ENCODE measurements at places on chromosomes 5 and 9.

DNA sequence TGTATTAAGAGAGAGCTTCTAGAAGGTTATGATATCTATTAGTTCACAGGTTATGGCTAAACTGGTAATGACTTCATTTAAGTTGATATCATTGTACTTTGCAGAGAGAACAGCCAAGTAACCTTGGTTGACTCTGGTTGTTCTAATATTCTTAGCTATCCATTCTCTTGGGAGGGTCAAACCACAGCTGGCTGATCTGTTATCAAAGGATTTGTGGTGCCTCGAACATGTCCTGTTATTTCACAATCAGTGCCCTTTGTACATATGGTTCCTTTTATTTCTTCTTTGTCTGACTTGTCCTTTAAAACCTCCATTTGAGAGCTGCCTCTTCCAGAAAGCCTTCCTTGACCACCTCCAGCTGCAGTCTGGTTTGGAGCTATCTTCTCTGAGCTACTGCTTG, 61.7 kb downstream of the PDE8B start:
- DNase-seq = no peak

DNA sequence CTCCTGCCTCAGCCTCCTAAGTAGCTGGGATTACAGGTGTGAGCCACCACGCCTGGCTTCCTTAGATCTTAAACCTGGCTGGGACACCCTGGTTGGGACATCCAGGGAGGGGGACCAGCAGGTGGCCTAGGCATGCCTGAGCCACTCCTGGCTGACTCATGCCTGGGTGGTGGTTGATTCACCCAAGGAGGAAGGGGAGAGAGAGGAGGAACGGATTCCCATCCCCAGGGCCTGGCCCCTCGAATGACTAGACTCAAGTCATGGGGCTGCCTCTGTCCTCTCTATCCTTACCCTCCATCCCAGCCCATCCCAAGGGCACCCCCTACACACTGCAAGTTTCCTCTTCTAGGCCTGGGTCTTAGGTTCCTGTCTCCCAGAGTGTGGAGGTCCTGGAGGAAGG, 12.7 kb downstream of the EEIG1 start:
- no peak for DNase-seq

DNA sequence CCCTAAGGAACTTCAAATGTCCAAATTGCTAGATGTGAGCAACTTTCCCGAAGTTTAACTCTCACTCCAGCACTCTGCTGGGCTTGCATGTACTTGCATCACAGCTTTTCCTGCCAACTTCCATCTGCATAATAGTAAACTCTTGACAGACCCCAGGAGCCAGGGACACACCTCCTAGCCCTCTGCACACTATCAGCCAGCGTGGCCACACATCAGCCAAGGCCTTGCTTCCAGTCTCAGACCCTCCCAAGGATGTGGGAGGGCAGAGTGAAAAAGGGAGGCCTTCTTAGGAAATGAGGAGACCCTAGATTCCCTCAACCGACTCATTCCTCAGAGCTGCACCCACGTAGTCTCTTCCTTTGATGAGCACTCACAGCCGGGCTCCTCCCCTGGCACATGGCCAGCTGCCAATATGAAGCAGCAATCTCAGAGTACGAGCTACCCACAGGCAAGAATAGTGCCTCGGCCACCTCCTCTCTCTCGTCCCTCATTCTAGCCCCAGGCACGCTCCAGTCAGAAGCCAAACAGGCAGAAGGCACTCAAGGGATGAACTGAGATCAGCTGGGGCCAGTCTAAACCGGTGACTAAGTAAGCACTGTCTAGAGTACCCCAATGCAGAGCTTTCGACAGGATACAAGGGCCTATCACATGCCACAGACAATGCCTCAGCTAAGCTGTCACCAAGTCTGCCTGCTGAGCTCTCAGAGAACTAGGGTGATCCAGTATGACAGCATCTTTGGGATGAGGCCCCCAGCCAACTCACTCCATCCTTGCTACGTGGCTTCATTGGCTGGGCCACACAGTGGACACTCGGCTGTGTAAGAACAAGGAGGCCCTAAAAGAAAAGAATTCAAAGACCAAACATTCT, 2.3 kb downstream of the P4HA2 start:
- no peak for DNase-seq

GRCh38 chr5:57468481-57469163, 14.0 kb downstream of the ACTBL2 start:
- DNase-seq = no peak

- DNase-seq = no peak
Measured at GRCh38 chr5:100789694-100790093, 113.4 kb downstream of the ST8SIA4 start.

DNA sequence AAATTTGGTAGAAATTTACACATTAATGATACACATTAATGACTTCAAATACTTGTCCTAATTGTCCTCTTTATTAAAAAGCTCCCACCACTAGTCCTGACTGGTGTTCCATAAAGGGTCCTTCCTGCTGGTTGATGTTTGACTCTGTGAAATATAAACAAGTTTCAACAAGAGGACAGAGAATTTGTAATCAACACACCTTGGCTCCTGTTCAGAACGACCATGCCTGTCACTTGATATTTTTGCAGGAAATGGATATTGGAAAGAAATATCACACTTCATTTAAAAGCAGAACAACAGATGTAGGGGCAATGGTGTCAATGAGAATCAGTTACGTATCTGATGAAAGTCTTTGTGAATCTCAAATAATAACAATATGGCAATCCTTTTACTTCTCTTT, 211.7 kb downstream of the ENC1 start:
- no peak for DNase-seq

DNA sequence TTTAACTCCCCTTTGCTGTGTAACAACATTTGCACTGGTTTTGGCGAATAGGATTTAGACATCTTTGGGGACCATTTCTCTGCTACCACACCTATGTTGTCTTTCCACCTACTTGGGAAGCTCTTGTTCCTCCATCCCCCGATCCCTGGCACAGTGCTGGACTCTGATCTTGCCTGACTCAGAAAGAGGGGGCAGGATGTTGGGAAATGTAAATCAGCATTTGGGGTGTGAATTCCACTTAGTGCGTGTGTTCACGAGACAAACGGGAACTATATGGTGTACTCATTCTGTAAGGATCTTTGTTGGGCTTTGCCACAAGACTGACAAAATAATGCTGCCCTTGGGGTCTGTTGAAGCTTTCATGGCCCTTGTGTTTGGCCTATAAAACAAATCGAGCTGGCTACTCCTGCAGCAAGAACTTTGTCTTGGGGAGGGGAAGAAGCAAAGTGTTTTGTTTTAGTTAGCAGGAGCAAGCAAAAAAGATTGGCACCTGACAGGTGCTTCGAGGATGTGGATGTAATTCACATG, 18.5 kb downstream of the TMEM268 start:
- DNase-seq = no peak

- DNase-seq = no peak
Measured at GRCh38 chr5:39195198-39195826, 24.1 kb downstream of the FYB1 start.

- DNase-seq = no peak
Measured at GRCh38 chr5:134784946-134785620, 26.5 kb downstream of the DDX46 start.

DNA sequence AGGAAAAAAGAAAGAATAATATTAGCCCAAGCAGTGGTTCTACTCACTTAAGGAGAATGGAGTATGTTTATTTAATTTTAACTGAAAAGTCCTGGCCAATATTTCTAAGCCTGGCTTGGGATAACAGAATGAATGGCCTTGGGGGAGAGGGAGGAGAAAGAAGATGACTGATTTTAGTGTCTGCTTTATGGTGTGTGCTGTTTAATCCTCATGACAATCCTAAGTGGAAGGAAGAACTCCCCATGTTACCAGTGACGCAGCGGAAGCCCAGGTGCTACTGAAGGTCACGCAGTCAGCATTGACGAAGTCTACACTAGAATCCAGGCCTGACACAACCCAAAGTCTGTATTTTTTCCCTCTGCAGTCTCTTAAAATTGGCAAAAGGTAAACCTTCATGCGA, 50.5 kb downstream of the PALM2AKAP2 start:
- DNase-seq = no peak

- no peak for DNase-seq
Measured at GRCh38 chr9:72390907-72391306, 25.9 kb upstream of the ZFAND5 start.

GRCh38 chr5:140131967-140132409, 6.3 kb downstream of the IGIP start:
- DNase-seq = no peak

- no peak for DNase-seq
Measured at GRCh38 chr5:154364771-154365170, 81.0 kb upstream of the SAP30L start.

DNA sequence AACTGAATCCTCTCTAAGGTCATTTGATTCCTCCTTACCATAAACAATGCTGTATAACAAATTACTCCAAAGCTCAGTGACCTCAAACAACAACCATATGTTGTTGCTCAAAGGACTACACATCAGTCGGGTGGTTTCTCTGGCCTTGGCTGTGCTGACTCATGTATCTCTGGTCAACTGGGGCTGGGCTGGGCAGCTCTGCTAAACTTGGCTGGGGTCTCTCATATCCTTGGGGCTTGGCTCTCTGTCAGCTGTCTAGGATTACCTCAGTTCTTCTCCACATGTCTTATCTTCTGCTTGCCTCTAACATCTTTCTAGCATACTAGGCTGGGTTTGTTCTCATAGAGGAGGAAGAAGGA, 86.4 kb downstream of the GALNT10 start:
- DNase-seq = no peak

- DNase-seq = no peak
Measured at GRCh38 chr9:123120953-123121352, 87.5 kb downstream of the GPR21 start.

DNA sequence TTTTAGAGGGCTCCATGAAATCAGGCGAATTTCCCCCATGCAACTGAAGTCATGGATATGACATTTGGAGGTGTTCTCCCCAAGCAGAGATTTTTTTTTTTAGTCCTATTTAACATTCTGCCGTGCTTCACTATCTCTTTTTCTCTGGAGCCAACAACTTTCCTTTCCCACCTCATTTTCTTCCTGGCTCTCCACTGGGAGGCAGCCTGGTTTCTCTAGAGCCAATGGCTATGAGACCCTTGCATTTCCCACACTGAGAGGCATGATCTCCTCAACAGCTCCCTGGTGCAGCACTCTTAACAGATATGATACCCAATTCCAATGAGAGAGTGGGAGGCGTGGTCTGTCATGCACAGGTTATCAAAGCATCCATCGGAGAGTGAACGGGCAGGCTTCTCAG, 310.8 kb downstream of the DRD1 start:
- no peak for DNase-seq

GRCh38 chr5:59207401-59207800, 624.5 kb downstream of the RAB3C start:
- no peak for DNase-seq

DNA sequence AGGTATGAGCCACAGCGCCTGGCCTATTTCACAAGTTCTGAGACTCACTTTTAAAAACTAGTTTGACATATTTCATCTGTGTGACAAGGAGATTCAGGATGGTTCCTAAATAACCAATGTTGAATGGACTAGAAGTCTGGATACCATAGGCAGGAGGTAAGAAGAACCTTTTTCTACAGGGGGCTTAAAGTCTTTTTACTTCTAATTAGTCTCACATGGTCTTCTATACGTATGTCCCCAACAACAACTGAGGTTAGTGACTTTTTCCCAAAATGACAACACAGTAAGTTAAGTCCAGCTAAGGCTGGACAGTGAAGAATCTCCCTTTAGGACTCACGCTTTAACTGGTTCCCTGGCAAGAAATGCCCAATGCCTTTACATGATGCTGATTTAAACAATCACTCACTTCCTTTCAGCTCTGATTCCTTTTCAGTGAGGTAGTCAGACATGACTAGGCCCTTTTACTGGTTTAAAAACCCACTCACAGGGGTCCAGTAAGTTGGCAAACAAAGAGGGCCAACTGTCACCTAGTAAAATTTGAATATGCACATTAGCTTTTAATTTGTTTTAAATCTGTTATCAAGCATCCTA, 12.1 kb upstream of the HAUS6 start:
- DNase-seq = no peak

DNA sequence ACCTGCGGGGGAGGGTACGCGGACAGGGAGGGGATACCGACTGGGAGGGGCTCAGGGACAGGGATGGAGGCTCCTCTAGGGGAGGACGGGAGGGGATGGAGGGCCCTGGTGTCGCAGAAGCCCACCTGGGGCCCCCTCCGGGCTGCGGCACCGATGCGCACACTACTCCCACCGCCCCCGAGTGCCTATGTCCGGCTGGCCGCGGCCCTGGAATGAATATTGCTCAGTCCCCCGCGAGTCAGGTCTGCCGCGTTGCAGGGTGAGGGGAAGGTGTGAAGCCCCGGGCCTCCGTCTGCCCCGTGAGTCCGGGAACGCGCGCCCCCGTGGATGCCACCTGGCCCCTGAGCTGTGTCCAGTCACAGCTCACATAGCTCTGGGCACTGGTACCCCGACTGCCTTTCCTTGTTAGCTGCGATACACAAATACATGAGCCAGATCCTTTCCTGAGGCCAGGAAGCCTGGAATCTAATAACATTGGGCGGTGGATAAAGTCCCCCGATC, 44.5 kb upstream of the PRSS3 start:
- no peak for DNase-seq

- DNase-seq = no peak
Measured at GRCh38 chr9:19895006-19895405, 106.2 kb upstream of the SLC24A2 start.

GRCh38 chr9:116278326-116278725, 124.7 kb downstream of the PAPPA start:
- no peak for DNase-seq

- DNase-seq = no peak
Measured at GRCh38 chr5:173835661-173836060, 52.5 kb upstream of the CPEB4 start.

DNA sequence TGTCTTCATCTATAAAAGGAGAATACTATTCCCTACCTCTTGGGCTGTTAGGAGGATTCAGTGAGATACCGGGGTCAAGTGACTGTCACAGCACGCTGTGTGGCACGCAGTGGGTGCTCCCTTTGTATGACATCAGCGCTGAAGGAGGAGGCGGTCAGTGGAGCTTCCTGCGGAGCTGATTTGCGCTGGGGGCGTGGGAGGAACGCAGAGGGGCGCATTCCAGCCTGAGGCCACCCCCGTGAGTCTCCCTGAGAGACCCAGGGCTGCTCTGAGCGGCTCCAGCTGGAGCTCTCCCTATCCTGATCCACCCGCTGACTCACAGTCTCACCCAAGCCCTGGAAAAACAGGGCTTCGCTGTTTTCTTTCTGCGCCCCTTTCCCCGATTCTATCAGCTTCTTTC, 24.3 kb upstream of the NEURL1B start:
- DNase-seq = no peak

DNA sequence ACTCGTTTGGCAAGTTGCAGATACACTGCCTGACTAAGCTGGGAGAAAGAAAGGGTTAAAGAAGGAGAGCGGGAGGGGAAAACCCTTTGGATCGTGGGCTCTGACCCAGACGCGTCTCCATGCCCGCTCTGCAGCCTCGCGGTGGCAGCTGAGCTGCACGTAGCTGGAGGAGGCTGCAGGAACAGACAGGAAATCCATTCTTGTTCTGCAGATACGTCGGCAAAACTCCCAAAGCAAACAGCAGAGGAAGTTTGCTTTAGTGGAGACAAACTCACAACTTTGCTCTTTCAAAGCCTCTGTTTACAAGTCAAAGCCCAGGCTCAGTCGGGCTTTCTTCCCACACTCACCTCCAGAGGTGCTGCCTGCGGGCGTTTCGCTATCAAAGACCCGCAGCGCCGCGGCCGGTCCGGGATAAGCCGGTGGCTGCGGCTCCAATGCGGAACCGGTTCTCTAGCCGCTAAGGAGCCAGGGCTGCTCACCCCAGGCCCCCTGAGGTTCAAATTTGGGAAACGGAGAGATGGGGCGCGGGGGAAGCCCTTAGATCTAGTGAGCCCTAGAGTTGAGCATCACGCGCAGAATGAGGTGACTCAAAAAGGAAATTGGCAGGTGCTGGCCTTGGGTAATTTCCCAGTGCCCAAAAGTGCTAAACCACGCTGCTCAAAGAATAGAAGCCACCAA, 60.7 kb downstream of the MAT2B start:
- no peak for DNase-seq

- no peak for DNase-seq
Measured at GRCh38 chr9:82549174-82549821, 513.6 kb downstream of the RASEF start.
